Ascending aorta (tissue), 2 donors: ENCODE measurements at places on chromosomes 2 and 18. TPM values are rescaled to one million over a fixed set of nuclear protein-coding genes. Genes with fewer than 3 reads are reported as not detected.

The PID1 gene
- 38.4 TPM for total RNA-seq

The MPP4 gene
- not detected for total RNA-seq

The COLEC11 gene
- total RNA-seq = 0.75 TPM

The SEPTIN10 gene
- total RNA-seq = 59.0 TPM

The AQP12B gene
- total RNA-seq = not detected

The CTLA4 gene
- not detected for total RNA-seq

The RTTN gene
- total RNA-seq = 9.5 TPM

The PDCL3 gene
- 8.1 TPM for total RNA-seq

The CFC1 gene
- total RNA-seq = not detected

DNA sequence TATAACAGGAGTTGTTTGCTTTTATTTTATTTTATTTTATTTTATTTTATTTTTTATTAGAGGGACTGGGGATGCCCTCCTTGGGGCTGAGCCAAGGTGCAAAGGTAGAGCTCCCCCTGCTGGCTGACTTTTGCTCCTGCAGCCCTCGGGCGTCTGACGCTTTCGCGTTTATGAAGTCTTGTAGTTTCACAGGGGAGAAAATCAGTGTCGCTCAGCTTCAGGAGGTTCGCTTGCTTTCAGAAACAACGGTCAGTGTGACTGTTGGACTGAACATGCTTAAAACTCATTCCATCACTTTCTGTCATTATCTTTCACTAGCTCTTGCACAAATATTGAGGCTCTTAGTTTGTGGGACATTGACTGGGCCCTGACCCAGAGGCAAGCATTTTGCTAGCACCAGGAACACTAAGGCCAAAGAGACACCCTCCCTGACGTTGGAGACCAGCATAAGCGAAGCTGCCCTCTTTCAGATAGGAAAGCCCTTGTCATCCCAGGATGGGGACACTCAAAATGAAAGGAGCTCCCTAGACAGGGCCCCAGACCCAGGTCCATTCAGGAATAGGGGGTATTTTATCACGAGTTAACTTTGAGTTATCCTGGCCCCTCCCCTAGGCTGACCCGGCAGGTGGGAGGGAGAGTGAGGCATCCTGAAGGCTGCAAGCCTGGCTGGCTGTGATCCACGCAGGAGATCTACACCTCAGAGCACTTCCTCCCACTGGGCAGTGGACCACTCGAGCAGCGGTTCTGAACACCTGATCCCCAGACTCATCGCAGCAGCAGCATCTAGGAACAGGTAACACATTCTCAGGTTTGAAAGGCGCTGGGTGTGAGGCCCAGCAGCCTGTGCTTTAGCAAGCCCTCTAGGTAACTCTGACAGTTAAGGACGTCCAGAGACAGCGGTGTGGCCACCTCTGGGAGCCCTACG lies 34.4 kb downstream of the LGALSL start:
- no peak overlapping the region for H3K4me3 ChIP-seq
- no peaks in the 10 kb centered on the region for H3K27me3 ChIP-seq
- H3K27ac ChIP-seq = no peak overlapping the region
- no peaks in the 10 kb centered on the region for H3K4me1 ChIP-seq

GRCh38 chr2:32732120-32732519 lies 104.3 kb downstream of the TTC27 start:
- no peaks in the 10 kb centered on the region for H3K4me1 ChIP-seq
- no peak overlapping the region for H3K27ac ChIP-seq
- no peak for DNase-seq
- H3K36me3 ChIP-seq = peaks cover 3% of the 10 kb centered on the region
- no peaks in the 10 kb centered on the region for H3K27me3 ChIP-seq

DNA sequence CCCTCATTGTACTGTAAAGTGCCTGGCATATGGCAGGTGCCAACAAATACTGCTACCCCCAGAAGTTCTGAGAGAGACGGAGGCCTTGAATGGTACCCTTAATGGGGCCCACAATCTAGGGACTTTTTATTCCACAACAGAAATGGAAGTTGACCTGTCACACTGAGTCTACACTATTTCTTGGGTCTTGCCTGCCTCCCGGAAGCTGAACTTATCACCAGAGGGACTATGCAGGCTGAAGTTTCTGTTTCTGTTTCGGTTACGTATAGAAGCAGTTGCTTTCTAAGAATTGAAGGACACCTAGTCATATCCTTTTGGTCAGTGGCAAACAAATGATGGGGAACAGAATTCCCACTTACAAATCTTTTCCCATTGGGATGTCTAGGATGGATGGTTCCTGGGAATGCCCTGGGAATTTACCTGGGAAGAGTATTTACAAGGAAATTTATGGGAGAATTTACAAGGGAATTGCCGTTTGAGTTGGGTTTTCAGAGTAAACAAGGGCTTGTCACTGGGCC lies 74.2 kb downstream of the HS1BP3 start:
- DNase-seq = no peak
- no peaks in the 10 kb centered on the region for H3K27me3 ChIP-seq
- H3K4me3 ChIP-seq = no peak overlapping the region
- no peaks in the 10 kb centered on the region for H3K36me3 ChIP-seq
- H3K27ac ChIP-seq = no peak overlapping the region
- H3K4me1 ChIP-seq = peaks cover 27% of the 10 kb centered on the region

DNA sequence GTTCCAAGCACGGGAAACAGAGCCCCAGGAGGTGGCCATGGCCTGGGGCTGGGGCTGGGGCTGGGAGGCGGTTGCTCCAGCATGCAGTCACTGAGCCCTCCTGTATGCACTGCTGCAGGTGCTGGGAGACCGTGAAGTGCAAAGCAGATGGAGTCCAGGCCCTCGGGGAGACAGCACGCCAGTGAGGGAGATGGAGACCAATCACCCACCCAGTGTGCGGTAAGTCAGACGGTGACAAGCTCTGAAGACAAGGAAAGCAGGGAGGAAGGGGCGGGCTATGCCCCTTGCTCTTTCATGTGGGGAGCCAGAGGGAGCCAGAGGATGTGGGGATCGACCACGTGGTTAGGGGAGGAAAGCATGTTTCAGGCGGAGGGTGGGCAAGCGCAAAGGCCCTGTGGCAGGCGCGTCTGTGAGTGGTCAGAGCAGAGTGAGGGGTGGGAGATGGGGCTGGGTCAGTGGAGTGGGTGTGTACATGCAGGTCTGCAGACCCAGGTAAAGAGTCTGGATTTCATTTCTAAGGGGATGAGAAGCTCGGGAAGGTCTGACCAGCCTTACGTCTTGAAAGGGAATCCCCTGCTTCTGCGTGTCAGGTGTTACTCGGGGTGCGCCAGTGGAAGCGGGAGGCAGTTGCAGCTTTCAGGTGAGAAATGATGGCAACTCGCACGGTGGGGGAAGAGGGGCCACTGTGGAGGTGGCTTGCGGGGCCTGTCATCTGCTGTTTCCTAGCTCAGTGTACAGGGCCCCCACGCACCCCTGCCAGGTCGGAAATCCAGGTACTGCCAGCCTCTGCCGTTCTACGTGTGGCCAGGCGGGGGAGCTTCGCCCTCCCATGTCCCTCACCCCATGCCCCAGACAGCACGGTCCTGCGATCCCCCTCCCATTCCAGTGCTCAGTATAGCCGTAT lies 19.4 kb downstream of the RRM2 start:
- no peaks in the 10 kb centered on the region for H3K36me3 ChIP-seq
- no peaks in the 10 kb centered on the region for H3K27me3 ChIP-seq
- no peak overlapping the region for H3K4me3 ChIP-seq
- no peaks in the 10 kb centered on the region for H3K4me1 ChIP-seq
- DNase-seq = no peak

DNA sequence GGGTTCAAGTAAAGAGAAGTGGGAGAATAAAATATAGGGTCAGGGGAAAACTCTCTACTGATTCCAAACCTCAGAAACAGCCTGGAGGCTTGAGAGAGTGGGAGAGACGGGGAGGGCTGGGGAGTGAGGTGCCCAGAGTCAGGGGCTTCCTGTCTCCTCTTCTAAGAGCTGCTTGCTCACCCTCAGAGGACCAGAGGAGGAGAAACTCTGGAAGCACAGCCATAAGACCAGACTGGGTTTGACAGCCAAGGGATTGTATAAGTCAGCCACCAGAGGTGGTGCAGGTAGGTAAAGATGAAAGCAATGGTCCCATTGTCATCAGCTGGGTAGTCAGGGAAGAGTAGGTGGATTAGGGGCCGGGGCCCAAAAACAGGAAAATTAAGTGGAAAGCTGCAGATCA lies 259.4 kb downstream of the TNS1 start:
- no peak for DNase-seq
- H3K36me3 ChIP-seq = peaks cover 26% of the 10 kb centered on the region
- H3K4me1 ChIP-seq = peaks cover 18% of the 10 kb centered on the region
- H3K4me3 ChIP-seq = no peak overlapping the region
- no peaks in the 10 kb centered on the region for H3K27me3 ChIP-seq
- H3K27ac ChIP-seq = peak overlapping the region; percentile 74

- no peak overlapping the region for H3K27ac ChIP-seq
- no peaks in the 10 kb centered on the region for H3K27me3 ChIP-seq
- no peaks in the 10 kb centered on the region for H3K4me1 ChIP-seq
- DNase-seq = no peak
- no peaks in the 10 kb centered on the region for H3K36me3 ChIP-seq
These were observed 1357.9 kb upstream of the CELF4 start for GRCh38 chr18:38923540-38923939.

DNA sequence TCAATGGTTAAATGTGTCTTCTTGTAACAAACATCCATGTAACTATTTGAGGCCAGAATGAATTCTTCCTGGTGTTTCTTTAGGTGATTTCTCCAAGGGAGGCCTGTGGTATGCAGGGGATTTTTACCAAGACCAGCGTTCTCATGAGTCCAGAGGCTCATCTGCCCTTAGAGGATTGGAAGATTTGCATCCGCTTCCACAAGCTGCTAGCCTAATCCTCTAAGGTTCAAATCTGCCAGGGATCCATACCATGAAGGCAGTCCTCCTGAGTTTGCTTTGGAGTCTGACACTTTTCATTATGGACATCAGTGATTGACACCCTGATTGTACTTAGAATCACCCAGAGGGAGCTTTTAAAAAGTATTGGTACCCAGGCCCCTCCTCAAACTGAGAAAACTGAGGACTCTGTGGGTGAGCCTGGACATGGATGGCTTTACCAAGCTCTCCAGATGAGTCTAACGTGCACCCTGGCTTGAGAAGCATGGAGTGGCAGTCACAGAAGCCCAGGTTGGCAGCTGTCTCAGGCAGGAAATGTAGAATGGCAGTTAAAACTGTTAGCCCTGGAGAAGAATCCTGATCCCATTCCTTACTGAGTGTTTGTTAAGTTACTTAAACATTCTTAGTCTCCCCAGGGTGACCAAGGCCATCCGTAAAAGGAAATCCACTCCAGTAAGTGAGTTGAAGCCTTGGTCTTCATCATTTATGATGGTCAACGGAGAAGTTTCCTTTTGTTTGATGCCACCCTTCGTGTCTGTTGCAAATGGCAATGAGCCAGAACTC lies 95.3 kb upstream of the RMDN2 start:
- peaks cover 20% of the 10 kb centered on the region for H3K4me1 ChIP-seq
- no peak for DNase-seq
- H3K27me3 ChIP-seq = no peaks in the 10 kb centered on the region
- no peaks in the 10 kb centered on the region for H3K36me3 ChIP-seq
- H3K27ac ChIP-seq = peak overlapping the region; percentile 48

GRCh38 chr2:169086893-169087467 lies 17.6 kb downstream of the DHRS9 start:
- no peak overlapping the region for H3K4me3 ChIP-seq
- no peak for DNase-seq
- H3K36me3 ChIP-seq = no peaks in the 10 kb centered on the region
- no peaks in the 10 kb centered on the region for H3K4me1 ChIP-seq
- H3K27me3 ChIP-seq = no peaks in the 10 kb centered on the region

DNA sequence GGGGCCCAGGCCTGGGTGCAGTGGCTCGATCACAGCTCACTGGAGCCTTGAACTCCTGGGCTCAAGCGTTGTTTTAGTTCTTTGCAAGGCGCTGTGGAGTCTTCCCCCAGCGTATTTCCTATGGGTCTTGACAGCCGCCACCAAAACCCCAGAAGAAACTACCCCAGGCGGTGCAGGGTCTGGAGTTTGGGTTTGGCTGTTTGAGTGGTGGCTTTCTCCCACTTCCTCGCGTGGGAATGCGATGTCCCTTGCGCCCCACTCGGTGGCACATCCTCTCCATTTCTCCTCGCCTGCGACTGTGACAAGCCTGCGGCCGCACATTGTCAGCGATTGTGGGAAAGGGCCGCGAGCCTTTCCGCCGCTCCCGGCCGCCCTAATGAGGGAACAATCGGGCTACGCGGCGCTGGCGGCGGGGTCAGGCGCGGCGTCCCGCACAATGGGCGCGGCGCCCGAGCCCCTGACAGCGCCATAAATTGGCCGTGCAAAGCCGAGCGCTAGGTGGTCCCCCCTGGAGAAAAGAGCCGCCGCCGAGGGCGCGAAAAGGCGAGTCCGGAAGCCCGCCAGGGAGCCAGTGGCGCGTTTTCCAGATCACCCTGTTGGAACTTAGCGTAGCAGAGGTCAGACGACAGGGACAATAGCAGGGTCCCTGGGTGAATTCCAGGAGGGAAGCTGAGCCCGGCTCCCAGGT lies 194.9 kb upstream of the POU3F3 start:
- no peak overlapping the region for H3K27ac ChIP-seq
- no peak for DNase-seq
- H3K27me3 ChIP-seq = no peaks in the 10 kb centered on the region
- no peaks in the 10 kb centered on the region for H3K4me1 ChIP-seq
- no peaks in the 10 kb centered on the region for H3K36me3 ChIP-seq
- H3K4me3 ChIP-seq = no peak overlapping the region

DNA sequence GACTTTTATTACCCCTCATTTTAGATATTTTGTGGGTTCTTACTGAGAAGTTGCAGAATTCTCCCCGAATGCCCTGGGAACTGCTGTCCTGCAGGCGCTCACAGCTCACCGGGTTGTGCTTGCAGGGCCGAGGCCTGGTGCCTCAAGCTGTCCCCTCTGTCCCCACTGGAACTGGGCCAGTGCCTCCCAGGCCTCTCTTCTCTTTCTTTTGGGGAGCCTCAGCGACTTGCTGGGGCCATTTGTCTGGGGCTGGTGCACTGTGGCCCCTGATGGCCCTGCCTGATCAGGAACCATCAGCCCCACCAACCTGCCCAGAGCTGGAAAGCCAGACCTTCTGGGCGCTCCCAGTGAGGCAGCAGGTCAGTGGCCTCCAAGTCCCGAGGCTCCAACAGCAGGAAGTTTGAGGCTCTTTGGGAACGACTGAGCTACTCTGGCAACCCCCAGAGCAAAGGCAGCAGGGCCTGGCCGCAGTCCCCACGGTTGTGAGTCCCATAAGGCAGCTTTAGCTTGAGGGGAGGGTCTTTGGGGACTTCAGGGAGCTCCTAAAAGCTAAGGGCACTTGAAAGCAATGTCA lies 14.7 kb upstream of the NEU4 start:
- peaks cover 3% of the 10 kb centered on the region for H3K4me1 ChIP-seq
- H3K36me3 ChIP-seq = no peaks in the 10 kb centered on the region
- no peak overlapping the region for H3K4me3 ChIP-seq
- no peak overlapping the region for H3K27ac ChIP-seq
- no peak for DNase-seq
